SJCRH30 (cell line): ENCODE measurements at places on chromosomes 4 and X.

- no peak for DNase-seq
Measured at GRCh38 chr4:8728536-8729407, 136.2 kb downstream of the CPZ start.

- DNase-seq: no peak
Measured at GRCh38 chr4:41670530-41670929, 78.0 kb downstream of the PHOX2B start.

DNA sequence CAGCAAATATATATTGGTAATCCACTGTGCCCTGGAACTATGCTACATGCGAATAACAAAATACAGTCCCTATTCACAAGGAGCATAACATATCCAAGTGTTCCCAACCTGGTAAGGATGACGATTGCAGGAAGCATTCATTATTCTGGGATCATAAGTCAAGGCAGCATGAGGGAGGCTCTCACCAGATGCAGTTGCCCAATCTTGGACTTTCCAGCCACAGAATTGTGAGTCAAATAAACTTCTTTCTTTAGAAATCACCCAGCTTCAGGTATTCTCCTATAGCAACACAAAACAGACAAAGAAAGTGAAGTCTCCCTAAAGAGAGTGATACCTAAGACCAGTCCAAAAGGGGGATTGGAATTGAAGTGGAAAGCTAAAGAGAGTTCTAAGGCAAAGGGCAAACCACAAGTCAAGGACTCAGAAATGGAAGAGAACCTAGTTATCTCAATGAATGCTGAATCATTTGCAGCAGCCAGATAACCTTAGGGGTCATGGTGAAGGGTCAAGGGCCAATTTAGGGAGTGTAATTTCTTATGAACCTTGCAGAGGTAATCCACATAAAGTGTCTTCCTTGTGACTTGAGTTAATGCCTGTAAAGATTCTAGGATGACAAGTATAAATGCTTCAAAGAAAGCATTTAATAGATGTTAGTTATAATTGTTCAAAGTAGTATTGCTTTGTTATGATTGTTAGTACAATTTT is 103.1 kb upstream of the PCDH7 start:
- DNase-seq: no peak

DNA sequence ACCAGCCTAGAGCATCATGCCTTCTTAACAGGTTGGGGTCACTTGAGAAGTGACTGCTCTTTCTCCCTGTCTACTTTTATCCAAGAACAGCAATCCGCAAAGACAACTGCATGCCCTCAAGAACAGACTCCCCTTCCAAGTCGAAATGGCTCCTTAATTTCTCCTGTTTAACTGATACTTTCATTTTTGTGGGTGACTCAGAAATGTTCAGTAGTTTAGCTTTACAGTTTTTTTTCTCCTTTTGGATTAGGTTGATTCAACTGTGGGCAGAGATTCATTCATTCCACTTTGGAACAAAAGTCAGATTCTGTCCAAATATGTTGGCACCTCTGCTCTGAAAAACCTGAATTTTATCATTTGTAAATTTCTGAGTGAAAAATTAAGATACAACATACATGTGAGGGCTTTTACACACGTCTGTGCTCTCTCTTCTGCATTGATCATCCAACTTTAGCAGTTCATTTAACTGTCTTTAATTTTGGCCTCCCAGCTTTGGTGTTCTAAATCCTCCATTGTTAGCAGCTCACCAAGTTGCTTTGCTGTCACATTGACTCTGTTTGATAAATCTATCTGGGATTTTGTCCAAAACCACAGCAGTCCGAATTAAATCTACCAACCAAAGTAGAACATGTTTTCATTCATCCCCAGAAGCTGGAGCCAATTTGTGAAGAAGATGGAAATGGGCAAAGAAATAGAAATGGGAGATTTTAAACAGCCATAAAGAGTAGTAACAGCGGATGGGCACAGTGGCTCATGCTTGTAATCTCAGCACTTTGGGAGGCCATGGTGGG is 50.0 kb downstream of the HOPX start:
- no peak for DNase-seq

DNA sequence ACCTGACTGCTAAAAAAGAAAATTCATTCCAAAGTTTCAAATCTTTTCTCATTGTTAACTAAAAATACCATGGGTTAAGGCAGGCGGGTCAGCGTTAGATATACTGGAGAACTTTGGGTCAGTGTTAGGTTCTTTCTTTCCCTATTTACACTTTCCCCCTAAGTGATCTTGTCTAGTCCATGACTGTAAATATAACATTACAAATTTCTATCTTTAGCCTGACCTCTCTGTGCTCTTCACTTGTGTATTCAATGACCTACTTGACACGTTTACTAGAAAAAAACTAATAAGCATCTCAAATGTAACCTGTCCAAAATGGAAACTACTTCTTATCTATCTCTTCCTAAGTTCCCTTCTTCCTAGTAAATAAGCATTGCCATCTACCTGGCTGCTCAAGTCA is 95.3 kb downstream of the JADE1 start:
- DNase-seq: no peak

GRCh38 chrX:84118315-84118714 is 69.7 kb downstream of the RPS6KA6 start:
- no peak for DNase-seq

DNA sequence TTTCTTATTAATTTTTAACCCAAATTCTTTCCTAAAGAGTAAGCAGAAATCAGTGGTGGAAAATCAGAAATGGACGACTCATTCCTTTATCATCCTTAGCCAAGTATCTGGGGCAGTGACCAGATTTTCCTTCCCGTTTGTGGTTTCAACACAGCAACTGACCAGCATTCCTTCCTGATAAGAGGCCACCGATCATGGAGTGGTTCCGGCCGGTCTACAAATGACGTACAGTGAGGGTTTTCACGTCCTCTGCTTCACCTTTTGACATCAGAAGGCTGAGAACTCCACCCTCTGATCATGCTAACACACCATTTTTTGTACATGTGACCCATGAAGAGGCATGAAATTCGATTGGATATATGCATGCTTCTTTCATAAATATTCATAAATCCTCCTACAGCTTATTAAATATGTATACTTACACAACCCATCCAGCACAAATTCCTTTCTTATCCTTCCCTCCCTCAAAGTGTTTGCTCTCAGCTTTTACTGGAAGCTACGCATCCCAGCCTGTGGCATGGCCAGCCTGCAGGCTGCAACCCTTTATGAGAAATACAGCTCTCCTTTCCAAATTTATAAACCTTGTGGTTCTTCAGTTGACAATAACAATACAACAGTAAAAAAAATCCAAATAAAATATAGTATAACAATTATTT is 173.0 kb upstream of the CASK start:
- DNase-seq: peak; percentile 40

- no peak for DNase-seq
Measured at GRCh38 chr4:11441194-11441556, 12.5 kb upstream of the HS3ST1 start.

GRCh38 chr4:3445111-3445820 is 3.5 kb downstream of the HGFAC start:
- DNase-seq: no peak

DNA sequence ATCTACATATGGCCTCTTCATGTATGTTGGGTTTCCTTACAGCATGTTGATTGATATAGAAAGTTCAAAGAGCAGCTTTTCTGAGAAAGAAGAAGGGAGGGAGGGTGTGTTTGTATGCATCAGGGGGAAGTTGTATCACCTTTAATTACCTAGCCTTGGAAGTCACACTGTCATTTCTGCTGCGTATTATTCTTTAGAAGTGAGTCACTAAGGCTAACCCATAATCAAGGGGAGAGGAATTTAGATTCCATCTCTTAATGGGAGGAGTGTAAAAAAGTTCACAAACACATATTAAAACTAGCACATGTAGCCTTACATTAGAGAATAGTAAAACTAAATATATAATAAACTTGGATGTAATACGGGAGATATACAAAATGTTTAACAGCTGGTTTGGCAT is 86.5 kb upstream of the CBLL2 start:
- DNase-seq: no peak

DNA sequence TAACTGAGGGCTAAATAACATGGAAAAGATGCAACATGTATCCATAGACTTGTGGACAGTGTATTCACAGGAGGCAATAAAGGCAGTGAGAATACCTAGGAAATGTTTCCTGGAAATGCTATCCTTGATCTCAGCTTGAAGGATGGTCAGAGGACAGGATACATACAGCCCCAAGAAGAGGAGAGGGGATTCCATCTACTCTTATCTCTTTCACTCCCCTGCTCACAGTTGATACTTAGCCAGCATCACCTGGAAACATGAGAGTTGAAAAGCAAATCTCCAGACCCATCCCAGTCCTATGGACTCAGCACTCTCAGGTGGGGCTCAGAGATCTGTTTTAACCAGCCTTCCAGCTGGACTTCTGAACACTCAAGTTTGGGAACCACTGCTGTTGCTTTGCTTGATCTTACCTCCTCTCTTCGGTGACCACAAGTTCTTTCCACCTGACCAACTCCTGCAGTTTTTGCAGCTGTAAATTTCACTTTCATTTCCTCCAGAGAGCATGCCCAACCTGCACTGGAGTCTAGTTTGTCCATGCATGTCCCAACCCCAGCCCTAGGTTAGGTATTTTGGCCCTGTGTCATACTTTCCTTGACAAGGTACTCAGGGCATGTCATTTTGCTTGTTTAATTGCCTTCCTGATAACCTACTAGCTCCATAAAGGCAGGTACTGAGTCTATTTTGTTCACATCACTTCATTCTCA is 10.4 kb downstream of the RELL1 start:
- no peak for DNase-seq

- DNase-seq: no peak
Measured at GRCh38 chr4:70849291-70849690, 9.6 kb upstream of the GRSF1 start.

GRCh38 chr4:182338063-182338462 is 94.9 kb downstream of the TENM3 start:
- DNase-seq: peak; percentile 48

- DNase-seq: no peak
Measured at GRCh38 chr4:10089346-10089745, 27.3 kb downstream of the WDR1 start.

DNA sequence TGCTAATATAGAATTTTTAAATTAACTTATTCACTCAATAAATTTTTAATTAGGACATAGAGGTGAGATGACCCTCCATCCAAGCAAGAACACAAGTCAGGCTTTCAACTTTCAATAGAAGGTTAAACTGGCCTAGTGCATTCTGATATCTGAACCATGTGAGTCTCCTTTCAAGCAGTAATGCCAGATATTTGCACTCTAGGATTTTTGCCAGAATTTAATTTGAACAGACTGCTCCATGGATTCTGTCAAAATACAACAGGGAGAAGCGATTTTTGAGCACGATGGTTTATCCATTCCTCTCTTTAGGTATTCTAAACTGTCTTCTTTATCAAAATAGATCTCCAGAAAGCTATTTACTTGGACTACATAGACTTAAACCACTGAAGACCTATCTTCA is 72.0 kb upstream of the DCLK2 start:
- no peak for DNase-seq

DNA sequence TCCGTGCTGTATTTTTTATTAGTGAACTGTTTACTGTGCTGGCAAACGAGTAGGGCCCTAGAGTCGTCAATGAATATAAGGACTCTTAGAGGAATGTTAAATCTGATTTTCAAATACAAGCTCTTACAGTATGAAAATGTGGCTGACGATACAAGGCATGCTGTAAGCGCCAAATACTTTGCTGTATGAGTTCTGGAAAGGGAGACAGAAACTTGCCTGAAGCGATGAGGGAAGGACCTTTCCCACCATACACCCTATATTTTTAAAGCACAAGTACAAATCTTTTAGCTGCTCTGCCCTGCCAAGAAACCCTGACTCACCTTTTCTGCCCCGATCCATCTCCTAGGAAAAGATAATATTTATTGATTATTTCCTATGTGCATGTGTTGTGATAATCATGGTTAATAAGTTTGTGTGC is 15.7 kb upstream of the RUFY3 start:
- no peak for DNase-seq

DNA sequence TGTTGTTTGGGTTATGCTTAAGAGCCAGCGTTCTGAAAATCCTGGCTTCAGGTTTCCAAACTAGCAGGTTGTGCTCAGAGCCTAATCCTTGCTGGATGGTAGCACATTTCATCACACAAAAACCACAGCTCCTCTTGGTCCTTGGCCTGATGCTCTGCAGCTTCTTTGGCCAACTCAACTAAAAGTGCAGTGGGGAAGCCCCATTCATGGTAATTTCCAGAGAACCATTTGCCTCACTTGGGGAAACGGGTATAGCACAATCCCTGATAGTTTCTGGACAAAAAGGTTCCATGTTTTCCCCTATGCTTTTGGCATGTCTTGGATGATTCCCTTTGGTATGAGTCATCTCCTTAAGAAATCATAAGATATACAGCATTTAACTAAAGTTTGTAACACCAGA is 78.7 kb downstream of the SYNPO2 start:
- DNase-seq: peak; percentile 34
